ENCODE measurements at places on chromosomes 5 and 9. TPM values are rescaled to one million over a fixed set of nuclear protein-coding genes. Genes with fewer than 3 reads are reported as not detected.

- DNase-seq: no peak
Observed at GRCh38 chr5:27705661-27706060, 667.3 kb upstream of the CDH9 start.

GRCh38 chr9:131874447-131874846, 134.6 kb upstream of the RAPGEF1 start:
- no peak for DNase-seq

DNA sequence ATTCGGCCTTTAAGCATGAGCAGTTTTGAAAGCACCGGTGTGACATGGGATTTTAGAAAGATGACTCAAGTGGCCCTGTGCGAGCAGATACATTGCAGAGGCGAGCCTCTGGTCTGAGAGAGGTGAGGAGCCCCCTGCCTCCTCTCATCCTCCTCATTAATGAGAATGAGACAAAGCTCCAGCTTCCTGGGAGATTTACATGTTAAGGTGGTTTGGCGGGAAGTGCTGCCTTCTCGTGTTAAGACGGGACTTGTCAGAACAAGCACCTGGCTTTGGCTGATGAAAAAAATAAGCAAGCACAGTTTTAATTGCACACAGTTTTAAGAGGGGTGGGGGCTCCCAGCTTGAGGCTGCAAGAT, 68.1 kb downstream of the ACTL7B start:
- no peak for DNase-seq

DNA sequence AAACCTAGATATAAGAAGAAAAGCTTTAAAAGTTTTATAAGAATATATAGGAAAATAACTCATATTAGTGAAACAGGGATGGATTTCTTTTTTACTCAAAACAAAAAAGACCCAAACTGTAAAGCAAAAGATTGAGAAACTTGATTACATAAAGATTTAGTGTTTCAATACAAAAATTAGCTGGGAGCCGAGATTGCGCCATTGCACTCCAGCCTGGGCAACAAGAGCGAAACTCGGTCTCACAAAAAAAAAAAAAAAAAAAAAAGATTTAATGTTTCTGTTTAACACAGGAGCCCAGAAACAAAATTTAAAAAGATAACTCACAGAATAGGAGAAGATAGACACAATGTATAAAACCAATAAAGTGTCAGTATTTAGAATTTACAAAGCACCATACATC, 45.2 kb downstream of the CDC14B start:
- DNase-seq: no peak

- DNase-seq: no peak
Observed at GRCh38 chr5:38453921-38454320, 102.5 kb downstream of the LIFR start.

- no peak for DNase-seq
Observed at GRCh38 chr5:17183831-17184230, 33.6 kb upstream of the BASP1 start.

DNA sequence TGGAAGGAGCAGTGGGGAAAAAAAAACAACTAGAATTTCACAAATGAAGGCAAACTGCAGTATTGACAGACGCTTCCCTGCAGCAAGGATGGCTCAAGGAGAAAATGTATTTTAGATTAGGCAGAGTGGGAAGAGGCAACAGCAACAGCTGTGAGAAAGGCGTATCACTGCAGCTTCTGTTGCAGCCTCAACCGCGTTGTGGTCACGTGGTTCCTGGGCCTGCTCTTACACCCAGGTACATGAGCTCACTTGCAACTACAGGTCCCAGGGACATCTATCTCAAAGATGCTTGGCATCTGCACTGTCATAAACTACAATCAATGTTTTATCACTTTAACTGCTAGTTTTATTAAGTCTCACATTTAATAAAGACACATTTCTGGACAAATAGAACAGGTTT, 36.0 kb upstream of the GOLM1 start:
- no peak for DNase-seq

DNA sequence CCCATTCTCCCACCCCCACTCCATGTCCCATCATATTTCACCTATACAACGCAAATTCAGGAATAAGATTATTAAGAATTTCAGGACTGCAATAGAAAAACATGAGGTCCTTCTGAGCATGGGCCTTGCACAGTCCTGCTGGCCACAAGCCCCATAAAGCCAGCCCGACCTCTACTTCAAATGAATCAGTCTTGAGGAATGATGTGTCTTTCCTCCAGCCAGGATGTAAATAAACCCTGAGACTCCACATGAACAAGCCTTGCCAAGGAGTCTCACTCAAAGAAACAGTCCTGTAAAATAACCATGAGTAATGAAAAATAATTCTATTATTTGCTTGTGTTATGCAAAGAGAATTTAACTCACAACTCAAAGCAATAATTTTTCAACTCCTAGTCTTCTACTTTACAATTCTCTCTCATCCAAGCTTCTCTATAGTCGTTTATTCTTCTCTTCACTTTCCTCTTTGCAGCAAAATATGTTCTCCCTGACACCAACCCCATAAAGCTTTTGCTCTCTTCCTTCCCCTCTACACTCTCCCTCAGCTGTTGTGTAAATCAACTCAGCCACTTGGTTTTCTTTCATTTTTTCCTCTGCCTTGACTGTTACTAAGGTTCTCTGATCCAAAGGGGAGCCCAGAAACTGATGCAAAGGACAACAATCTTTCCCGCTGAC, 140.1 kb upstream of the MOCS2 start:
- DNase-seq: peak; percentile 96

DNA sequence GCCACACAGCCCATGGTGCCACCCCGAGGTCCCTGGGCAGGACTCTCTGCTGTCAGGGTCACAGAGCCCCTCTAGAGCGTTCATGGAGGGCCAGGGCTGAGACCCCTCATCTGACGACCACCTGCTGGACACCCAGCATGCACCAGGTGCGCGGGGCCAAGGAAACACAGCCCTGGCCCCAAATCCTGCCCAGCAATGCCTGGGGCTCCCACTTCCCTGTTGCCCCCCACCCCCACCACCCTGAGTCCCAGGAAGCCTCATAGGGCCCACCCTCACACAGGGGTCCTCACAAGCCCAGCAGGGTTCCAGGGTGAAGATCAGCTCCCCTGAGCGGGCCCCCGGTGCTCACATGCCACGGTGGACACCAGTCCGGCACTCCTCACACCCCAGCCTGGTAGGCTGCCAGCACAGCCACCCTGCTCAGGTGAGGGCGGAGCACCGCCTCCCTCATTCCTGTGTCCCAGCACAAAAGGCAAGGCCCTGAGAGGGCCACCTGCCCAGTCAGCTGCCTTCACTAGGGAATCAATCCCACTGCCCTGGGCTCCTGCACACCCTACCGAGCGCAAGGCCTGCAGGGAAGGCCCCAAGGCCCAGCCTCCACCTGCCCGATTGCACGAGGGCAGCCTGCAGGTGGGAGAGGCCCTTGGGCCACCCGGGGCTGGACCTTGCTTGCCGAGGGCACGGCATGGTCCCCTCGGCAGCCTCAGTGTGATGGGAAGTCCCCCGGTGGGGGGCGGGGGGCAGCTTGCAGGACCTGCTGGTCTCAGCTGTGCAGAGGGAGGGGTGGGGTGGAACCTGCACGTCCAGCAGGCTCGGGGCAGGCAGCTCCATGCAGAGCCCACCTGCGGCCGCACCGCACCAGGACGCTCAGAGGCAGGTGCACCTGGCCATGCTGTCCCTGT, 56.4 kb upstream of the UBAC1 start:
- DNase-seq: no peak

DNA sequence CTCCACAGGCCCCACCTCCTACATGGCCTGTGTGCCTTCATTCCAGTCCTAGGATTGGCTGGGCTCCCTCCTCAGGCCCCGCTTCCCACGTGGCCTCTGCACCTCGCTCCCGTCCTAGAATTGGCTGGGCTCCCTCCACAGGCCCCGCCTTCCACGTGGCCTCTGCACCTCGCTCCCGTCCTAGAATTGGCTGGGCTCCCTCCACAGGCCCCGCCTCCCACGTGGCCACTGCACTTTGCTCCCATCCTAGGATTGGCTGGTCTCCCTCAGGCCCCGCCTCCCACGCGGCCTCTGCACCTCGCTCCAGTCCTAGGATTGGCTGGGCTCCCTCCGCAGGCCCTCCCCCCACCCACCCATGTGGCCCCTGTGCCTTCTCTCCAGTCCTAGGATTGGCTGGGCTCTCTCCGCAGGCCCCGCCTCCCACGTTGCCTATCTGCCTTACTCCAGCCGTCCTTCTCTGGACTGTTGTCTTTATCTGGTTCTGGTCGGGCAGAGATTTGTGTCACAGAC, 45.3 kb upstream of the CACNA1B start:
- DNase-seq: no peak

- DNase-seq: no peak
Observed at GRCh38 chr9:26535151-26535550, 357.5 kb downstream of the CAAP1 start.

DNA sequence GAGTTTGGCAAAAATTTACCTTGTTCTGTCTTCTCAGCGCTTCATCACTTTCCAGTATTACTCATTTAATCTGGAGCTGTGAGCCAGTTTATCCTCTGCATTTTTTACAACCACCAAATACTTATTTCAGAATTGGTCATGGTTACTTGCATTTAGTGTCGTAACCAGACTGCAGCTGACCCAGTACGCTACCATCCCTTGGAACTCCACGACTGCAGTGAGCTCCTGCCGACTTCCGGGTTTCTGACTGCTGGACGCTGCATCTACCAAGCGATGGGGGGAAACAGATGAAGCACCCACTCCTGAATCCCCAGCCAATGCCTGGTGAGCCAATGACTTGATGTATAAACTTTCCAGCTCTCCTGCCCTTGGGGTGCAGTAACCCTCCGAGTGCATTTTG, 174.4 kb upstream of the PRLR start:
- DNase-seq: no peak

DNA sequence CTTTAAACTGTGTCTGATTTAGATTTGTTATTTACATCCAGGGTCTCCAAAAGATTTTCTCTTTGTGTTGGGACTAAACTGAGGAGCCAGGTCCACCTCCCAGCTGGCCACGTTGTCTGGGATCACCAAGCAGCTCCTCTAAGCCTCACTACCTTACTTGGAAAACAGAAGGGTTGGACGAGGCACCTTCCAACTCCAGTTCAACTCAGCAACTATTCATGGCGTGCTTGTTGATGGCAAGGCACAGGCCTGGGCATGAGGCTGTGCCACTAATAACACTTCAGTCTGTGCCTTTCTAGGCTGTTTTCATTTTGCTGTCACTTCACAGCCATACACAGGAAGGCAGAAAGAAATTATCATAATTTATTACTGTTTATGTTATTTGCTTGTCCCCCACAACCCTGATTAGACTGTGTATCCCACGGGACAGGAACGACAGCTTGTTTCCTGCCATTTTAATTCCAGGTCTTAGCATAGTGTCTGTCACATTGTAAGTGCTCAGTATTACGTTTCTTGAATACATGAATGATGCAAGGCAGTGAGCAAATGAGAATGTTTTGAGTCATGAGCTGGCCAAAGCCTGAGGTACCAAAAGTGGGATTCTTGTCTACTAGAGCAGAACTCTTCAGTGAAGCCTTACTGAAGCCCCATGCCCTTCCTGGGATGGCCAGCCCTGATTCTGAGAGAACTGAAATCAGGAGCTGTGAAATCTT, 125.8 kb downstream of the GALNT10 start:
- DNase-seq: peak; percentile 18

DNA sequence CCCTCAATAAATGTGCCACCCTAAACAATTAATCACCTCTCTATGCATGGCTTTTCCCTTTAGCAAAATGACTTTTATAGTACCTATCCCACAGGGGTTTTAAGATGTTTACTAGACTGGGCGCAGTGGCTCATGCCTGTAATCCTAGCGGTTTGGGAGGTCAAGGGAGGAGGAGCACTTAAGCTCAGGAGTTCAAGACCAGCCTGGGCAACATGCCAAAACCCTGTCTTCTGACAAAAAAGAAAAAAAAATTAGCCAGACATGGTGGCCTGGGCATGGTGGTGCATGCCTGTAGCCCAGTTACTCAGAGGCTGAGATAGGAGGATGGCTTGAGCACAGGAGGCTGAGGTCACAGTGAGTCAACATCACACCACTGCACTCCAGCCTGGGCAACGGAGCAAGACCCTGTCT, 13.5 kb downstream of the SH3TC2 start:
- DNase-seq: no peak

GRCh38 chr5:137778772-137779564, 24.8 kb upstream of the HNRNPA0 start:
- peak; percentile 58 for DNase-seq

GRCh38 chr9:105396901-105397300, 50.9 kb upstream of the FSD1L start:
- no peak for DNase-seq

- DNase-seq: no peak
Observed at GRCh38 chr9:124415852-124416484, 726 bp upstream of the PSMB7 start.

NXNL2 gene
- total RNA-seq: 3.1 TPM

SAPCD2 gene
- total RNA-seq: 5.4 TPM

TNFSF8 gene
- not detected for total RNA-seq

GARIN3 gene
- total RNA-seq: not detected
